Activated T-helper 17 cell treated with anti-CD3 and anti-CD28 coated beads, Interleukin-2, amount 50 U/mL, for 72 hours (primary cell): ENCODE measurements at places on chromosomes 2 and 18. TPM values are rescaled to one million over a fixed set of nuclear protein-coding genes. Genes with fewer than 3 reads are reported as not detected.

DNA sequence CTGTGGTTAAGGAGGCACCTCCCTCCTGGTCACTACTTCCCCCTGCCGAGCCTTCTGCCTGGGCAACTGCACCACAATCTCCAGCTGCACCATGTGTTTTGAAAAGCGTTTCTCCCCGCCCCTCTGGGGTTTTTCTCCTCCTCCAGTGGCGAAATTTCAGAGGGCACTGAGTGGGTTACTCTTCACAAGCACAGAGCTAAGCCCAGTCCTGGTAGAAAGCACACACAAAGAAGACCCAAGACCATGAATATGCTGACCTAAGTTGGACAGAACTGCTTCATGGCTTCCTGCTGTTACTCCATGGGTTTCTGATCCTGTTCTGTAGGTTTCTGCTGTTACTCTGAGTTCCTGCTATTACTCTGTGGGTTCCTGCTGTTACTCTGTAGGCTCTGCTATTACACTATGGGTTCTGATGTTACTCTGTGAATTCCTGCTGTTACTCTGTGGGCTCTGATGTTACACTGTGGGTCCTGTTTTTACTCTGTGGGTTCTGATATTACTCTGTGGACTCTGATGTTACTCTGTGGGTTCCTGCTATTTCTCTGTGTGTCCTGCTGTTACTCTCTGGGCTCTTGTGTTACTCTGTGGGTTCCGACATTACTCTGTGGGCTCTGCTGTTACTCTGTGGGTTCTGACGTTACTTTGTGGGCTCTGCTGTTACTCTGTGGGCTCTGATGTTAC, 216.6 kb downstream of the RTP5 start:
- ATAC-seq = peak; percentile 74

The OTOF gene
- 2.1 TPM for total RNA-seq

The GDF7 gene
- 0.48 TPM for total RNA-seq

The LIMS3 gene
- 2.8 TPM for total RNA-seq

DNA sequence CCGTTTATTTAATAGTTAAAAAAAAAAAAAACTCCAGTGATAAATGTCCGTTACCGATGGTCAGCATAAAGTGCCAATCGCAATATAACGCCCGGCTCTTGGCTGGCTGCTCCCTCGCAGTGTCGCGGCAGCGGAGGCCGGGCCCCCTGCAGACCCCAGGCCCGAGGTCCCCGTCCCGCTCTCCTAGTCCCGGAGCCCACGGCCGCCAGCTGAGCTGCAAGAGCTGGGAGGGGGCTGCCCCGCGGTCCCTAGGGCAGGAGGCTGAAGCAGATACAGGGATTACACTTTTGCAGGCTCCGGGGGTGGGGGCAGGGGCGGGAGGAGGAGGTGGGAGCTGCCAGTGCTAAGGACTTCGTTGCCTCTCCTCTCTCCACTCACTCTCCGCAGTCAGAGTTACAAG, 6.9 kb downstream of the OSR1 start:
- no peak for ATAC-seq

- ATAC-seq = peak; percentile 14
Observed at GRCh38 chr2:65129286-65129825, 550 bp downstream of the RAB1A start.

GRCh38 chr2:181656450-181657291, at the start of gene CERKL:
Gene CERKL (minus strand): TSS chr2:181657105. CDS start chr2:181657006, 99 bp downstream.
- peak; percentile 67 for ATAC-seq
